Activated T-helper 17 cell treated with anti-CD3 and anti-CD28 coated beads, Interleukin-2, amount 50 U/mL, for 72 hours (primary cell): ENCODE measurements at places on chromosomes 7 and 10. TPM values are rescaled to one million over a fixed set of nuclear protein-coding genes. Genes with fewer than 3 reads are reported as not detected.

GRCh38 chr7:33463131-33463530, 333.8 kb downstream of the BBS9 start:
- ATAC-seq = no peak

IL2RA gene
- total RNA-seq = 1,348 TPM

GRCh38 chr10:112512294-112512693, 65.3 kb downstream of the VTI1A start:
- no peak for ATAC-seq

DNA sequence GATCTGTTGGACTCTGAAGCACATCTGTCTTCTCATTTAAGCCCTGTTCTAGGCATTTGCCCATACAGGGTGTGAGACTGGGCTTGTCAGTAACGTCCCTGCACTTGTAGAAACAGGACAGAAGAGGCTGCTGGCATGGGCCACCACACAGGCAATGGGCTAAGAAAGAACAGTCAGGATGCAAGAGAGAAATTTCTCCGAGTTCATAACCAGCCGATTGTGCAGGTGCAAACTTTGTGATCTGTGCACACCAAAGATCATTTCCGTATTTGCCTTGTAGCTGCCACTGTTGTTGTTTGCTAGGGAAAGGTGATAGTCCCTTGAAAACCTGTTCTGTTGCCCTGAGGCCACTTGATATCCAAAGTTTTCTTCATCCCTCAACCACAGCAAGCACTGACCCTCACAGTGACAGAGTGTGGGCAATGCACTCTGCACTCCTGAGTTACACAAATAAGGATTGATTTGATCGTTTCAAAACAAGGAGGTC, 20.3 kb downstream of the KLF6 start:
- no peak for ATAC-seq

FAM237B gene
- total RNA-seq = not detected

DNA sequence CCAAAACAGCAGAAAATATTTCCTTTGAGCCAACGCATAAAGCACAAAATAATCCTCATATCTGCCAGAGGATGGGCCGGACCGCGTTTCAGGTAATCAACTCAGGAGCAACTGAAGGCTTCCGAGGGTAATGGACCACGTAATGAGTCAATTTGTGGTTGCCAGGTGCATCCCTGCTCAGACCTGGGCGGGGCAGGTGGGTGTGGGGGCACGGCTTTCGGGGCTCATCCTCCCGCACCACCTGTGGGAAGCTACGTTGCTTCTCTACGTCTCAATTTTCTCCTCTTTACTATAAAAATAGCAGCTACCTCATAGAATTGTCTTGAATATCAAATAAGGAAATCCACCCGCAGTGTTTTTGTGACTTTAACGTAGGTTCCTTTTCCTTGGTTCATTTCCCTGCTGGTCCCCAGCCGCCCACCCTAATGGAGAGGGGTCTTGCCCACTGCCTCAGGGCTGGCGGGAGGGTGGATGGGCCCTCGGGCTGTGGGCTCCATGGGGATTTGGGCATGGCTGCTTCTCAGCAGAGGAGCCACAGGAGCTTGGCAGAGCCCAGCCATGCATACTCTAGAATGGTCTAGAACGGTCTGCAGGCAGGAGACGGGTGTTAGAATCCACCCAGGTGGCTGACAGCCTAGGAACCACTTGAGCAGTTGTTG, 324.7 kb downstream of the ADARB2 start:
- ATAC-seq = no peak

GRCh38 chr10:6165221-6165725, 37.5 kb upstream of the PFKFB3 start:
- ATAC-seq = no peak

GRCh38 chr10:34520084-34520483, 295.0 kb downstream of the PARD3 start:
- no peak for ATAC-seq

DNA sequence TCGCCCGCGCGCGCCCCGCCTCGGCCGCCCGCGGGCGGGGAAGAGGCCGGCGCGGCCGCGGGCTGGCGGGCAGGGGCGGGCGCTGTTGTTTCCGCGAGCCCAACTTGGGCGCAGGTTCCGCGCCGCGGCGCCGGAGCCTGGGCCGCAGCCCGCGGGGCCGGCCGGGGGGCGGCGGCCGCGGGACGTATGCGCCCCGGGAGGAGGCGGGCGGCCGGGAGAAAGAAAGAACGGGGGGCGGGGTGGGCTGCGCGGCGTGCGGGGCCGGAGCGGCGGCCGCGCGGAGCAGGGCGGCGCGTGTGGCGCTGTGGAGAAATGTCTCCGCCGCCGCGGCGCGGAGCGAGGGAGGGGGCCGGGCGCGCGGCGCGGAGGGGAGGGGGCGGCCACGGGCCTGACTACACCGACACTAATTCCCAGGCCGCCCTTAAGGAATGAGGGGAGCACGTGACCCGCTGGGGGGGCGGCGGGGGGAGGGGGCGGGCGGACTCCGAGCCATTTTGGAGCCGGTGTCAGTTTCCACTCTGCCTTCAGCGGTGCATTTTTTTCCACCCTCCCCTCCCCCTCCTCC, at the start of gene BMI1:
BMI1 (plus strand) TSS at position 509 of the 565 bp plus-strand sequence. CDS start 5,351 bp downstream, outside the sequence.
- peak; percentile 32 for ATAC-seq

- ATAC-seq = no peak
Measured at GRCh38 chr10:91061608-91062007, 140.7 kb upstream of the ANKRD1 start.

- ATAC-seq = no peak
Measured at GRCh38 chr7:125057963-125058362, 128.3 kb upstream of the POT1 start.
